ENCODE measurements at places on chromosomes 13 and 19. TPM values are rescaled to one million over a fixed set of nuclear protein-coding genes. Genes with fewer than 3 reads are reported as not detected.

GRCh38 chr13:19069684-19070397 lies 111.8 kb downstream of the TUBA3C start:
- DNase-seq, result no peak

DNA sequence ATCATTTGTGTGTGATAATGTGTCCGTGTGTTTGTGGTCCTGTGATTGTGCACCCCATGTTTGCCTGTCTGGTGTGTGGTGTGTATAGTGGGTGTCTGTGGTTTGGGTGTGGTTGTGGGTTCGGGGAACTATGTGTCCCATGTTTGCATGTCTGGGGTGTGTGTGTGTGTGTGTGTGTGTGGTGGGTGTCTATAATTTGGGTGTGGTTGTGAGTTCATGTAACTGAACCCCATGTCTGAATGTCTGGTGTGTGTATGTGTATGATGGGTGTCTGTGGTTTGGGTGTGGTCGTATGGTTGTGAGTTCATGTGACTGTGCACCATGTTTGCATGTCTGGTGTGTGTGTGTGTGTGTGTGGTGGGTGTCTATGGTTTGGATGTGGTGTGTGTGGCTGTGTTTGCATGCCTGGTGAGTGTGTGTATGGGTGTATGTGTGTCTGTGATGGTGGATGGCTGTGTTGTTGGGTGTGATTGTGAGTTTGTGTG lies 11.1 kb upstream of the NFIX start:
- no peak for DNase-seq

DNA sequence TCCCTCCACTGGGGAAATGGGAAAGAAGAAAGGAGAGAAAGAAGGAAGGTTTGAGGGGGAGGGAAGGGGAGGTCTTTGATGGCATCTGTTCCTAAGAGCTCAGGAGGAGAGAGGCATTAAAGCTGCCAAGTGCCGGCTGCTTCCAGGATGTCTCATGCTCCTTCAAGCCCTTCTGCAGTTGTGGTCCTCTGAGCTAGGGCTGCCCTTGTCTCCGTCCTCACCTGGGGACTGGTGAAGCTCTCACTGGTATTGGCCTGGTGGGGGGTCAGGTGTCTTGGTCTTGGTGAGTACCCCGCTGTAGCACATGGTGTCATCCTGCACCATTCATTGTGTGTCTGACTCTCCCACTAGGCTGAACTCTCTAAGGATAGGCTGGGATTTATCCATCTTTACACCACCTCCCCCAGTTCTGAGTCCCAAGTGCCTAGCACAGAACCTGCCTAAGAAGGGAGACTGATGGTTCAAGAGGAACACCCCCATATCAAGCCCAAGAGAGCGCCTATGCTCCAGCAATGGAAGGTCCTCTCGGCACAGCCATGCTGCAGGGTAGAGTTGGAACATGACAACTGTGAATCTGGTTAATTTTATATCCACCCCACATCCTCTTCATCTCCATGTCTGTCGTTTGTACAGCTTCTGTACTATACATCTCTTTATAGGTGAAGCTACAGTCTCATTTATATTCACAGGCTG lies 83.7 kb downstream of the AKAP11 start:
- no peak for DNase-seq

GRCh38 chr13:102402290-102402689 lies 442 bp upstream of the FGF14 start:
- DNase-seq, result no peak

The FIZ1 gene
- 16.3 TPM for total RNA-seq

The STOML3 gene
- total RNA-seq, result not detected

The ETV2 gene
- total RNA-seq, result 0.44 TPM

All from MCF 10A (cell line).